ENCODE measurements at places on chromosomes 1 and 21.

- no peak for DNase-seq
Observed at GRCh38 chr1:67434491-67434890, 4.3 kb upstream of the SERBP1 start.

DNA sequence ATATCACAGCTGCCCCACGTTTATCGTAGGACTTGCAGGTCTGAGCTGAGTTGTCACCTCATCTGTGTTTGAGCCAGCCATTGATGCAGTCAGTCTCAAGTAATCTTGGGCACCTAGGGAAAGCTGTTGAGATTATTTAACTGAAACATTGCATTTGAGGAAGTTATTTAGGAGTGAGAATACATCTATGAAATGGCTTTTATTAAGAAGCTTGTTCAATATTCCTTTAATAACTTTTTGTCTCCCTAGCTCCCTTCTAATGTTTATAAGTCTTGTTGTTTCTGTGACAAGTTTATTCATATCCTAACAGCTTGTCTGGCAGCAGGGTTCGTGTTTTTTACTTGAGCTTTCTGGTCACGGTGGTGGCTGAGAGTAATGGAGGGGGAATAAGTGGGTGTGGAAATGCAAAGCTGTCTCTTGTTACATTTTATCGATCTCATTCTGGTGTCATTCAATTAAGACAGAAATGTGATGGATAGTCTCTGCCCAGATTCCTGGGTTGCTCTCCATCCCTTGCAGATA is 555.9 kb downstream of the USP25 start:
- DNase-seq = no peak

DNA sequence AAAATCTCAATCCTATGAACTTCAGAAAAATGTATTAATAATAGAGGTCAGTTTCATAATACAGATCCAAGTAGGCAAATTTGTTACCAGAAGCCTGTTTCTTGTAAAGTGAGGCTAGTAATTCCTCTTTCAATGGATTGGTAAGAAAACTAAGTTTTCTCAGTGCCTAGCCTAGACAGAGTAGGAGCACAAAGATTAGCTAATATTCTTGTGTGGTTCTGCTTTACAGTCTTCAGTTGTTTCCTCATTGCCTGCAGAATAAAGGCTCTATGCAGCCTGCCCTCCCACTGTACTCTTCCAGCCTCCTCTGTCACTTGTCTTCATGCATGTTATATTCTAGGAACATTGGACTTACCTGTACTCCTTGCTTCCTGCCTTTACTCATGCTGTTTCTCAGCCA is 2.4 kb upstream of the PPP1R15B start:
- no peak for DNase-seq

DNA sequence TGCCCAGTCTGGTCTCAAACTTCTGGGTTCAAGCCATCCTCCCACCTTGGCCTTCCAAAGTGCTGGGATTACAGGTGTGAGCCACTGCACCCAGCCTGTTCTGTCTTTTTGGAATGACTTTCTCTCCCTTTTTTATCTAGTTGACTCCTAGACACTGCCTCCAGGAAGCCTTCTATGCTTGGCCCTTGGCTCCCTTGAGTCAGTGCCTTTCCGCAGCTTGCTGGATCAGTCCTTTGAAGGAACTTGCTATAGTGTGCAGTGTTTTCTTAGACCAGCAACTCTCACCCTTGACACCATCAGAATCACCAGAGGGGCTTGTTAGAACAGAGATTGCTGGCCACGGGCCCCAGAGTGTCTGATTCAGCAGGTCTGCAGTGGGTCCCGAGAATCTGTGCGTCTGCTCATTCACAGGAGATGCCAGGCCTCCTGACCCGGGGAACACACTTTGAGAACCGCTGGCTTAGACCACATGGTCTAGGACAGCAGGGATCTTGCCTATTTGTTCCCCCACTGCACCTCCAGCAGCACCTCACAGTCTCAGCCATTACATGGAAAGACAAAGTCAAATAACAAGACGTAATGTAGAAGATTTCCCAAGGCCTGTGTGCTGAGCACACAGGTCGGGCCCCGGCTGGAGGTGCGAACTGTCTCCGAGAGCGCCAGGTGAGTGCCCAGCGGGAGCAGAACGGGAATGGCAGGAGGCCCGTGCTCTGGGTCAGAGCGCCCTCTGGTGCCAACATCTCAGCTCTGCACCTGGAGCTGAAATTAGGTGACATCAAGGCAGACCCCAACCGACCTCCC is 27.4 kb upstream of the CTPS1 start:
- no peak for DNase-seq

DNA sequence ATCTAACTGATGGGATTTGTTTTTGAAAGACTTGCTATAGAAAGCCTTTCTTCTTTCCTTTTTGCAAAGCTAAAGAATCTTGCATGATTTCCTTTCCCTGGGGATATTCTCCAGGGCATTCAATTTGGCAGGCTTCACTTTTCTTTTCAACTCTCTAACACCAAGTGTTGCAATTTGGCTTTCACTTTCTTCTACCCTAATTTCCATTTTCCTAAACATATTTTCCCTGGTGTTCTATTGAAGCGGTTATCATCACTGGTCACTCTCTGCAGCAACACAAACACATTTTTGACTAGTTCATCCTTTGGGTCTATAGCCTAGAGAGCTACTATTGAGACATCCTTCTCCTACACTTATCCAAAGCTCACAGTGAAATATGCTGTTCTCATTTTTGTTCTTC is 424.5 kb downstream of the NEGR1 start:
- no peak for DNase-seq

DNA sequence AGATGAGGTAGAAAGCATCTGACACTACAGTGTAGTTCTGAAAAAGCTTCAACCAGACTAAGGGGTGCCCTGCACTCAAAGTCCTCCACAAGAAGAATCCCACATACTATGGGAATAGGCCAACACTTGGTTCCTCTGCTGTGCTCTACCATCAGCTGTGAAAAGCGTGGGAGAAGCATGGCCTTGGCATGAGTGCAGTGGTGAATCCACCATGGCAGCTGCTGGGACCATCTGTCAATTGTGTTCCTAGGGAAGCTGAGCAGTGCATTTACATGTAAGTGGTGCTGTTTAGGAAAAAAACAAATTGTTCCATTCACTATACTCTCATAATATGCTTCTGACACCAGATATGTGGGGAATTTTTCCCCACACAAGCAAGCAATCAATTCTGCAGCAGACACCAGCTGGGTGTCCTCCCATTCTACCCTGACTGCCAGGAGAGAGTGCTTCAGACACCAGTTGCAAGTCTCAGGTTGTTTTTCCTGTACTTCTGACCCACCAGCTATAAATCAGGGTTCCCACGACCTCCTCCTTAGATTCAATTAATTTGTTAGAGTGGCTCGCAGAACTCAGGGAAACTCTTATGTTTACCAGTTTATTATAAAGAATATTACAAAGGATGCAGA is 230.8 kb upstream of the CHRM3 start:
- DNase-seq = no peak

GRCh38 chr1:21670059-21670881 is 1.1 kb upstream of the RAP1GAP start:
- no peak for DNase-seq

- DNase-seq = no peak
Observed at GRCh38 chr21:29091033-29091432, 17.6 kb upstream of the CCT8 start.

GRCh38 chr21:30152792-30153191 is 13.8 kb downstream of the CLDN17 start:
- no peak for DNase-seq

DNA sequence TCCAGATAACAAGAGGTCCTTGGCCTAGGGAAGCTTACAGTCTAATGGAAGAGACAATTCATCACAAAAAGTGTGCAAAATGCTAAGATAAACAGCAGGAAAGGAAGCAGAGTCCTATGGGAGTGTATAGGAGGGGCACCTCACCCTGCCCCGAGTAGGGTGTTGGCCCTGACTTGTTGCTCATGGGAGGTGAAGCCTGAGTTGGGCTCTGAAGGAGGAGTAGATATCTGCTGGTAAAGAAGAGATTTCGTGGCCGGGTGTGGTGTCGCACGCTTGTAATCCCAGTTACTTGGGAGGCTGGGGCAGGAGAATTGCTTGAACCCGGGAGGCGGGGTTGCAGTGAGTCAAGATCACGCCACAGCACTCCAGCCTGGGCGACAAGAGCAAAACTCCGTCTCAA is 18.6 kb upstream of the GPR37L1 start:
- DNase-seq = no peak

DNA sequence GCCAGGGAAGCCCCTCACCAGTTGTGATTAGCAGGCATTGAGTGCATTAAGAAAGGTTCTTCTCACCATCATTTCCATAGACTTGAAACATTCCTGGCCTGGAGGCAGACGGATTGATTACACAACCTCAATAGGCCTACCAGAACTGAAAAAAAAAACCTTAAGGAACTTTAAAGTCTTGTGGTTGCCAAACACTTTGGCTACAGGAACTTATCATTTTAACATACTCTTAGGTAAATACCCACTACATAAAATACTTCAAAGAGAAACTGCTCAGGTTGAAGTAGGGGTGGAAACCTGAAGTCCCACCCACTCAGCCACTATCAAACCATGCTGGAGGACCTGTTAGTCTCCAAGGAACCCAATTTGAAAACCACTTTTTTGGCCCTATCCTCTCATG is 22.4 kb upstream of the HMGB4 start:
- DNase-seq = no peak

DNA sequence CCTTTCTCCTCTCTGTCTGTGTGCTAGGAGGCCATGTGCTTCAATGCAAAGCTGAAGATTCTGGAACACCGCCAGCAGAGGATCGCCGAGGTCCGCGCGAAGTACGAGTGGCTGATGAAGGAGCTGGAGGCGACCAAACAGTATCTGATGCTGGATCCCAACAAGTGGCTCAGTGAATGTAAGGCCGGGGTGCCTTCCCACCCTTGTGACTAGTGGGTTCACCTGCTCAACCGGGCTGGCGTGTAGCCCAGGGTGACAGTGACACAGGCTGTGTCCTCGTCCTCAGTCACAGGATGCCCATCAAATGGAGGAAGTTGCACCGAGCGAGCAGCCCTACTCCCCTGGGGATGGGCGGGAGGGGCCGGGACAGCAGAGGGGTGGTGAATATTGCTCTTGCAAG is 544.1 kb downstream of the KIF26B start:
- peak; percentile 52 for DNase-seq

- no peak for DNase-seq
Observed at GRCh38 chr1:155934936-155935590, 850 bp upstream of the KHDC4 start.

- no peak for DNase-seq
Observed at GRCh38 chr1:44784094-44785028, 3.6 kb downstream of the BEST4 start.

GRCh38 chr1:168187177-168187576 is 8.4 kb downstream of the TIPRL start:
- no peak for DNase-seq

GRCh38 chr1:187794561-187794960 is 965.8 kb downstream of the PLA2G4A start:
- no peak for DNase-seq

DNA sequence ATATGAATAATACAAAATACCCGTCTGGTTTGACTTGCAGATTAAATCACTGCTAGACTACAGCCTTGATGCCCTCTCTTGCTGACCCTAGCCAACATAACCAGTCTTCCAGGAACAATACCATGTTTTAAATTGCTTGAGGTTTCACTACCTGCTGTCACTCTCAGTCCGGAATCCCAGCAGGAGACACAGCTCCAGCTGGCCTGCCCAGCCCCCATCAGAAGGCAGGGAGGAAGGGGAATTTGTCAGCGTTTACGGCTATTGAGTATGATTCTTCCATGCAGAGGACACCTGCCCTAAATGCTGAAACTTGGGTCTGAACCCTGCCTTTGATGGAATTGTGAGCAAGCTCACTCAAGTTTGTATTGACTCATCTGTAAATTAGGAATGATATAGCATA is 33.0 kb downstream of the ZNF496 start:
- DNase-seq = no peak

- no peak for DNase-seq
Observed at GRCh38 chr1:208219659-208220282, 24.4 kb downstream of the PLXNA2 start.

DNA sequence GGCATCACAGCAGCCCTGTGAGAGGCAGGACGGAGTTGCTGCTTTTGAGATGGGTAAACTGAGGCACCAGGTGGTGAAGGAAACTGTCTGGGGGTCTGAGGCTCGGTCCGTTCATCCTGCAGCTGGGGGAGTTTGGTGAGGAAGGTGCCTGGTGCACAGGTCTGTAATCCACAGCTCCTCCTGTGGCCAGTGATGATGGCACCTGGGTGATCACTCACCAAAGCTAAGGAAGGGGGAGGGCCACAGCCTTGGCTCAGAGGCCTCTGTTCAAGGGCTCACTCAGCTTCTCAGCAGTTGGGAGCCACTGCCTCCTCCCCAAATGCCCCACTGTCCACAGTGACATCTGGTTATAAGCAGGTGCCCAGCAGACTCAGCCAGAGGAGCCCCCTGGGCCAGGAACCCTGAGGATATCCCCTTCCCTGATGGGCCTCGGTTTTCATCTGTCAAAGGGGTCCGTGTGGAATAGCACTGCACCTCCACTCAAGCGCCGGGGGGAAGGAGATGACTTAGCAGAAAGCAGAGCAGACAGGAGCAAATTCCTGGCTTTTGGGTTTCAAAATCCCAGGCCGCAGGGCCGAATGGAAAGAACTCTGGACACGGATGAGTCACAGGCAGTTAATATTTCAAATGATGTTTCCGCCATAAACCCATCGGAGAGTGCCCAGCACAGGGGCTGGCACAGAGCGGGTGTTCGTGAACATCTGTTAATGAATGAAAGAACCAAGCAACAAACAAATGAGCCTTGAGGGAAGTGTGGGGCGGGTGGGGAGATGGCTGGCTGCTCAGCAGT is 82.8 kb downstream of the DMRTB1 start:
- no peak for DNase-seq

DNA sequence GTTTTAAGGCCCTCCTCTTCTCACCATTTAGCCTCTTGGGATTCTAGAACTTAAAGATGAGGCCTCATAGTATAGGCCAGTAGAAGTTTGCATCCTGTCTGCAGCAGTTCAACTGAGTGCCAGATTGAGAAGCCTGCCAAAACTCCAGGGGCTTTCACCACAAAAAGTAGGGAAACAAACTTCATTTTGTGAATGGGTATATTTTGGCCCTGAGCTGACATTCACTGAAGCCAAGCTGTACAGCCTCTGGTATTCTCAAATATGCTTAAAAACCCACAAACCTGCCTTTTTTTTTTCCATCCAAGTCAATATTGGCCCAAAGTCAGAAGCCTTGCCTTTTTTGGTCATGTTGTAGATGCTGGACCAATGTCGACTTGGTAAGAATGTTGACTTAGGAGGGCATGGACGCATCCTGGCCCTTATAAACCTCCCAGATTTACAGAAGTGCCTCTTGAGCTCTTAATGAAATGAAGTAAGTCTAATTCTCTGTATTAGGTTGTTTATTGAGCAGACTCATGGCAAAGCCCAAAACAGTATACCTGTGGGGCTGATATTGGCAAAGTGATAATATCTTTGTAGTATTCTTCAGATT is 337.5 kb downstream of the CHRM3 start:
- no peak for DNase-seq

- no peak for DNase-seq
Observed at GRCh38 chr1:66283622-66284041, 250.3 kb upstream of the SGIP1 start.

GRCh38 chr1:8704866-8705506 is 112.5 kb downstream of the RERE start:
- no peak for DNase-seq

Measured in NCI-H1436 treated with DMSO at 0.1 percent for 48 hours (cell line).